Fibroblast of mammary gland (primary cell): ENCODE measurements at places on chromosomes 2 and 18.

DNA sequence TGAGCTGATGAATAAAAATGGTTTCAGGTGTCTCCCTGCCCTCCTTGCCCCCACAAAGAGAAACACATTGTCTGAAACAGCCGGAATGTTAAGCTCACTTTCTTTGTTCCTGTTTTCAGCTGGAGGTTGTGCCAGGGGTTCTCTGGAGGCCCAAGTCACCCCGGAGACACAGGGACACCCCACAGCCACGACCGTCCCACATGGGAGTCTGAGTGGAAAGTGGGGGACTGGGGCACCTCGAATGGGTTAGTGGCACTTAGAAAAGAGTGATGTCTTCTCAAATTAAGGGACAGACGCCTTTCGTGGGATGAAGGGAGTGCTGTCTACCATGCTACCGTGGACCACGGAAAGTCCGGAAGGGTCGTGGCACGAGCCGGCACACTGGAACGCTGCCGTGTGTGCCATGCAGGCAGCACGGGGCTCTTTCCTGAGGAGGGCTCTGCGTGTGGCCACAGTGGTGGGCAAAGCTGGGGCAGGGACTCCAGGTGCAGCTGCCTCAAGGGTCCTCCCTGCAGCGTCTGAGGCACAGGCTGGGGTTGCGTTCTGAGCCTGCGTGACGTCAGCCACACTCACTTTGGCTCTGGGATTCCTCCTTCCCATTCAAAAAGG is 39.4 kb upstream of the CTDP1 start:
- no peak for DNase-seq

GRCh38 chr2:9811679-9812511 is 31.4 kb upstream of the TAF1B start:
- DNase-seq, result no peak

- no peak for DNase-seq
Measured at GRCh38 chr2:99682275-99683060, 192.7 kb upstream of the REV1 start.

GRCh38 chr2:57882895-57883515 is 163.6 kb upstream of the VRK2 start:
- DNase-seq, result peak; percentile 50

DNA sequence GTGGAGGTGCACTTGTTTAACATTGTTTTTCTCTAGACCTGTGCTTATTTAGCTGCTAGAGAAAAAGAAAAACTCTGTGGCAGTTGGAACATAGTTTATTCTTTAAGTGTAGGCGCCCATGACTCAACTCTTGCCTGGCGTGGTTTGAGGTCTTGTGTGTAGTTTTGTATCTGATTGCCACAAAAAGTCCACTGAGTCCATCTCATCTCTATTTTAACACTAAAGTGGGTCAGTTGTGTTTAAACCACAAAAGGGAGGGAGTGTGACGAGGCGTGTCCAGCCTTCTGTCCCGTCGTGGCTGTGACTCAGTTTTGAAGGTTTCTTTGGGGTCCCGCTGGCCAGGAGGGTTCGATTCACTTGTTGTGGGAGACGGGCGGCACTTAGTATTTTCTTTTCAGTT is 15.3 kb upstream of the UGT1A9 start:
- no peak for DNase-seq

DNA sequence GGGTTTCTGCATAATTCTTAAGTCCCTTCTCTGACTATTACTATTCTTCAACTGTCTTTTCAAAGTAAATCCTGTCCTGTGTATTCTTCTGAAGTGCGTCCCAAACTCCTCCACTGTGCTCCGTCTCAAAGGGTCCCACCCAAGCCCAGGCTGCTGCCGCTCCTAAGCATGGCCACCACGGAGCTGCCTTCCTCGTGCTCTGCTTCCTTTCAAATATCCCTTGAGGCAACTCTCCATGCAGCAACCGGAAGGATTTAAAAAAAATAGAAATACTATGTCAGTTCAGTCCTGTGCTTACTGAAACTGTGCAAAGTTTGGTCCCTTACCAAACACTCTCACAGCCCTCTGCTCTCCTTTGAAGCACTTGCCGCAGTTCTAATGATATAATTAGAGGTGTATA is 116.1 kb downstream of the NOL10 start:
- DNase-seq, result no peak

DNA sequence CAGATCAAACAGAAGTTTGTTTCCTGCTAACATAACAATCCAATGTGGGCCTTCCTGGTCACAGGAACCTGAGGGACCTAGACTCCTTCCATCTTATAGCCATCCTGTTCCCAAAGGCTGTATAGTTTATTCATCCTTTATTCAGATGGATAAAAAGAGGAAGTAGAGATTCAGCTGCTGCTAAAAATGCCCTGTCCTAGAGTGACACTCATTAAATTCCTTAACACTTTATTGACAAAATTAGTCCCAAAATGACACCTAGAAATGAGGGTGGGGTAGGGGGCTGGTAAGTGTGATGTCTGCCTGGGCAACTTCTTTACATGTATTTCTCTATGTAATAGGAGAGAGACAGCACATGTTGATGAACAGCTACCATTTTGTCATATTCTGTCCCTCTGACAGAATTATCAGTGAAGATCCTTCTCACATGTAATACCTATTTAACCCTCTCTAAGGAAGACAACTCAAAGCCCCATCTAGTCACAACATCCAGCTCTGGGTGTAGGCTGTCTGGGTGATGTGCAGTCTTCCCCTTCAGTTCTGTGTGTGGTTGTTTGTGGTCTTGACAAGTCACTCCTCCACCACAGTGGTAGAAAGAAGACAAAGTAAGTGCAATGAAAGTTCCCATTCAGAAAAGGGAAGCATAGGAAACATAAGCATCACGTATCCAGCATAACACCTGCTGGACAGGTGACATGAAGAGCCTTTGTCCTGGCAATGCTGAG is 253.9 kb upstream of the CNTNAP5 start:
- no peak for DNase-seq

- no peak for DNase-seq
Measured at GRCh38 chr2:113089916-113090315, 22.1 kb downstream of the IL1F10 start.

GRCh38 chr2:240628808-240629618 is 3.7 kb downstream of the GPR35 start:
- DNase-seq, result no peak

- DNase-seq, result no peak
Measured at GRCh38 chr2:48824116-48824515, 68.6 kb upstream of the LHCGR start.

GRCh38 chr18:27363872-27364271 is 178.8 kb upstream of the CHST9 start:
- DNase-seq, result peak; percentile 8

GRCh38 chr2:14297340-14297739 is 335.2 kb upstream of the LRATD1 start:
- no peak for DNase-seq
